ENCODE measurements at places on chromosomes 12 and 14.

GRCh38 chr12:1760566-1761382, 59.6 kb upstream of the LRTM2 start:
- DNase-seq, result no peak

DNA sequence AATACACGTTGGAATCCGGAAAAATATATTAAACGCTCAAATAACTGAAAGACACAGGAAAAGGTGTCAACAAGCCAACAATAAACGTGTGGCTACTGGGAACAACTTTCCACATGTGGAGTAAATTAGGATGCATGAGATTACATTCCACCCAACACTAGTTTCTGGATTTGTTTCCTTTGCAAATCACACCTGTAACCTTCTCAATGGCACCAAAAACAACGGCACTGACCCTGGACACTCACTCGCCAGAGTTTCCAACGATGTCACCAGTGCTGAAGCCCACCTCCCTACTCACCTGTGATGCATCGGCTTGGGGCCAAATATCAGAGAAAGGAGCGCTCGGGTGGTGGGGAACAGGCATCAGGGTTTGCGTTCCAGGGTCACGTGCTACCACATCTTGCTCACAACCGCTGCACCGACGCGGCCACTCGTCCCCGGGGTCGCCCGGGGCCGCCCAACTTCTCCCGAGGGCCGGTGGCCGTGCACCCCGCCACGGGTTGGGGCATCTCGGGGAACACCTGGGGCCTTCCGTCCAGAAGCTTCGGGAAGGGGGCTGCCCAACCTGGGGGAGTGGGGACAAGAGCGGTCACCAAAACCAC, 629 bp downstream of the PRDM4 start:
- no peak for DNase-seq

- DNase-seq, result no peak
These were observed 72.0 kb downstream of the C12orf56 start for GRCh38 chr12:64318605-64319004.

DNA sequence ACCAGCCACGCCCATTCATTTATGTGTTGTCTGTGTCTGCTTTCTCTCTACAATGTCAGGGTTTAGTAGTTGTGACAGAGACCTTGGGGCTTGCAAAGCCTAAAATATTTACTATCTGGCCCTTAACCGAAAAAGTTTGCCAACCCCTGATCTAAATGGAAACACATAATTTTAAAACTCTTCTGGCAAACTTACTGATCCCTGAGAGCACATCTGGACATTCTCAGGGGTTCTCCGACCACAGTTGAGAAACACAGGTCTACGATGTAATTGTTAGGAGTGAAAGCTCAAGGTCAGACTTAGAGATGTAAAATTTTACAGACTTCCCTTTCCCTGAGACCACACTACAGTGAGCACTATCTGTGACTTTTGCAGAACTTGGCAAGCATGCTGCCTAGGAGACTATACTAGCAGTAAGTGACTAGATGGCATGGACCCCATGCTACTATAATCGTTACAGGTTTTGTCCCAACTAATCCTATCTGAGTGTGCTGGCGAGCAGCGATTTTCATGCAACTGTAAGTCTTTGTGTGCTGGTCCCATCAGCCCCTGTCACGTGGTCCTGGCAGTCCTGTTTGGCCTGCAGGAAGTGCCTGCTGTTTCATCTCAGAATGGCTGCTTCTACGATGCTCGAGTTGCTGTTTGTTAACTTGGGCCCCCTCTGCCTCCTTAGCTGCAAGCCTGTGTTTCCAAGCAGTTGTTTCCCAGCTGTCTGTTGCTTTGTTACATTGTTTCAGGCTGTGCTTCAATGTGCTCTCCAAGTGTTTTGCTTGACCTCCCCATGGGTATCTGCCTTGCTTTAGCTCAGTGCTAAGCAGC, 21.6 kb downstream of the TMTC2 start:
- DNase-seq, result no peak

All from CD4-positive, alpha-beta T cell treated with Interleukin-6 at 100 ng/mL for 8 hours (primary cell).